LHCN-M2 (cell line): ENCODE measurements at places on chromosomes 13 and 19. TPM values are rescaled to one million over a fixed set of nuclear protein-coding genes. Genes with fewer than 3 reads are reported as not detected.
A peak's percentile ranks its signal among the peaks of the same experiment; 100 is the strongest.

- DNase-seq = peak; percentile 65
Measured at GRCh38 chr13:93227280-93227877, 772 bp downstream of the GPC6 start.

- DNase-seq = no peak
Measured at GRCh38 chr19:53910170-53910518, 1.1 kb downstream of the CACNG7 start.

GRCh38 chr19:31326329-31327028, 22.8 kb downstream of the TSHZ3 start:
- DNase-seq = no peak

The PRX gene
- total RNA-seq = 1.6 and 1.8 TPM in 2 replicates
